ENCODE measurements at places on chromosomes 12 and 14. TPM values are rescaled to one million over a fixed set of nuclear protein-coding genes. Genes with fewer than 3 reads are reported as not detected.

SLC17A8 gene
- total RNA-seq, result not detected

GRCh38 chr12:27782481-27782880 lies 2.4 kb upstream of the MANSC4 start:
- DNase-seq, result no peak
- no peak overlapping the region for H3K27ac ChIP-seq
- H3K4me3 ChIP-seq, result no peak overlapping the region
- no peaks in the 10 kb centered on the region for H3K27me3 ChIP-seq
- peaks cover 39% of the 10 kb centered on the region for H3K4me1 ChIP-seq

- H3K27me3 ChIP-seq, result no peaks in the 10 kb centered on the region
- H3K27ac ChIP-seq, result no peak overlapping the region
- H3K4me3 ChIP-seq, result no peak overlapping the region
- DNase-seq, result no peak
- no peaks in the 10 kb centered on the region for H3K4me1 ChIP-seq
Measured at GRCh38 chr14:83714151-83714550, 1815.8 kb upstream of the FLRT2 start.

RPL10L gene
- not detected for total RNA-seq

DNA sequence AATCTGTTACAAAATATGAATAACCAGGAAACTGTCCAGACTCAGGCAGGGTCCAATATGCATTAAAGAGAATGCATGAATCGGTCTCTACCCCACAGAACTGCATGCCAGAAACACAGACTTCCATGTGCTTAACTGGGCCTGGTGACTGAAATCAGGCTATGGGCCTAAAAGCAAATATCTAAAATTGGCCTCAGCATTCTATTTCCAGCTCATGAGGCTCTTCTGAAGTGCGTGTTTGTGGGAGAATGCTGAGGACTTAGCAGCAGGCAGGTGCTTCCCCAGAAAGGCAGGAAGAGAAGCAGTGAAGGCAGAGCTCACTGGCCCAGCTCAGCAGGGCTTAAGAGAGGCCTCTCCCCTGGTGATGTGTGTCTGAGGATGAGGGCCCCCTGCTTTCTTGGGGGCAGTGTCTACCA lies 48.5 kb downstream of the ADGRD1 start:
- peaks cover 74% of the 10 kb centered on the region for H3K36me3 ChIP-seq
- DNase-seq, result no peak
- H3K27me3 ChIP-seq, result no peaks in the 10 kb centered on the region
- H3K4me3 ChIP-seq, result peak overlapping the region; percentile 23
- H3K27ac ChIP-seq, result peak overlapping the region; percentile 84
- H3K4me1 ChIP-seq, result peaks cover 65% of the 10 kb centered on the region

DNA sequence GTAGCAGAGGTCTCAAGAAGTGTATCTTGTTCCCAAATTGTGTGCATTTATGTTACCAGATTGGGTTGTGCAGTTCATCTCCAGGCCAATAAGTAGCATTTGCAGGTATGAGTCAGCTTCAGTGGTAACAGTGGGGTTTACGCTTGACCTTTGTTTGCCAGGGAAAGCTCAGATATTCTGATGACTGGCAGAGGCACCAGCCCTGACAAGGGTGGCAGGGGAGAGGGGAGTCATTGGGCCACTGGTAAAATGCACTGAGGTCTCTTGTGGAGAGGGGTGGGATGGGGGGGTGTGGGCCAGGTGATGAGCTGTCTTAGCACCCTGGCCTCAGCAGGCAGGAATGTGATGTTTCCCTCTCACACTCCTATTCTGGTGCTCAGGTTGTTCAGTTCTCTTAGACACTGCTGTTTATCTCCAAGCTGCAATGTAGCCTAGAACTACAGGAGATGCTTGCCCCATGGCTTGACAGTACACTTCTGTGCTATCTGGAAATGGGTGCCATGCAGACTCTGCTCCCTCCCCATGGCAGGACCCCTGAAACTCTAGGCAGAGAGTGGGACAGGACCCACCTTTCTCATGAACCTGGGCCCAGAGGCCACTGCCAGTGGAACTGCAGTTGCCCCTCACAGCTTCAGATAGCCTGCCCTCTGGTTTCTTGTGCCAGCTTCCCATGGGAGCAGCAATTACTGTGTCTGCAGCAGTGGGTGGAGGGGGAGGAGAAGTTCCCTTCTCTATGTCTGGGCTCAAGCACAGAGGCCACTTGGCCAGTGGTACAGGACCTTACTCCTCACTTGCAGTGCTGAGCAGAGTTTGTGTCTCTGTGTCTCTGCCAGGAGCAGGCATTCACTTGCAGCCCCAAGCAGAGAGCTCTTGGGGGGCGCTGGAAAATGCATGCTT lies 31.9 kb downstream of the USP15 start:
- no peak overlapping the region for H3K4me3 ChIP-seq
- H3K27ac ChIP-seq, result no peak overlapping the region
- H3K27me3 ChIP-seq, result no peaks in the 10 kb centered on the region
- DNase-seq, result no peak

GRCh38 chr14:83864106-83864505 lies 1665.8 kb upstream of the FLRT2 start:
- H3K27ac ChIP-seq, result no peak overlapping the region
- no peak for DNase-seq
- no peaks in the 10 kb centered on the region for H3K4me1 ChIP-seq
- H3K27me3 ChIP-seq, result no peaks in the 10 kb centered on the region
- H3K36me3 ChIP-seq, result no peaks in the 10 kb centered on the region

DNA sequence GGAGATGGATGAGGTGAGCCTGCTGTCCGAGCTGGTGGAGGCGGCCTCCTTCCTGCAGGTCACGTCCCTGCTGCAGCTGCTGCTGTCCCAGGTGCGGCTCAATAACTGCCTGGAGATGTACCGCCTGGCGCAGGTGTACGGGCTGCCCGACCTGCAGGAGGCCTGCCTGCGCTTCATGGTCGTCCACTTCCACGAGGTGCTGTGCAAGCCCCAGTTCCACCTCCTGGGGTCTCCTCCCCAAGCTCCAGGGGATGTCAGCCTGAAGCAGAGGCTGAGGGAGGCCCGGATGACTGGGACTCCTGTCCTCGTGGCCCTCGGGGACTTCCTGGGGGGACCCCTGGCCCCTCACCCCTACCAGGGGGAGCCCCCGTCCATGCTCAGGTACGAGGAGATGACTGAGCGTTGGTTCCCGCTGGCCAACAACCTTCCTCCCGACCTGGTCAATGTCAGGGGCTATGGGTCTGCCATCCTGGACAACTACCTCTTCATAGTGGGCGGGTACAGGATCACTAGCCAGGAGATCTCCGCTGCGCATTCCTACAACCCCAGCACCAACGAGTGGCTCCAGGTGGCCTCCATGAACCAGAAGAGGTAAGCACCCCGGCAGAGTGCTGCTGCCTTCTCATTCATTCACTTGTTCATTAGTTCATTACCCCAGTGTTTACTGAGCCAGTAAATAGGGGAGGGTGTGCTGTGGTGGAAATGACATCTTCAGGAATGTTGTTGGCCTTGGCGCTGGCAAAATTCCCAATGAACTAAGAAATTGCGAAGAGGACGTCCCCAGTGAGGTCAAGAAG lies 774 bp upstream of the MANSC4 start:
- H3K27me3 ChIP-seq, result no peaks in the 10 kb centered on the region

Data from left ventricle myocardium inferior (tissue), 1 donor.